ENCODE measurements at places on chromosomes 12 and 14.

GRCh38 chr14:39398382-39398781 is 33.9 kb downstream of the FBXO33 start:
- DNase-seq: no peak

DNA sequence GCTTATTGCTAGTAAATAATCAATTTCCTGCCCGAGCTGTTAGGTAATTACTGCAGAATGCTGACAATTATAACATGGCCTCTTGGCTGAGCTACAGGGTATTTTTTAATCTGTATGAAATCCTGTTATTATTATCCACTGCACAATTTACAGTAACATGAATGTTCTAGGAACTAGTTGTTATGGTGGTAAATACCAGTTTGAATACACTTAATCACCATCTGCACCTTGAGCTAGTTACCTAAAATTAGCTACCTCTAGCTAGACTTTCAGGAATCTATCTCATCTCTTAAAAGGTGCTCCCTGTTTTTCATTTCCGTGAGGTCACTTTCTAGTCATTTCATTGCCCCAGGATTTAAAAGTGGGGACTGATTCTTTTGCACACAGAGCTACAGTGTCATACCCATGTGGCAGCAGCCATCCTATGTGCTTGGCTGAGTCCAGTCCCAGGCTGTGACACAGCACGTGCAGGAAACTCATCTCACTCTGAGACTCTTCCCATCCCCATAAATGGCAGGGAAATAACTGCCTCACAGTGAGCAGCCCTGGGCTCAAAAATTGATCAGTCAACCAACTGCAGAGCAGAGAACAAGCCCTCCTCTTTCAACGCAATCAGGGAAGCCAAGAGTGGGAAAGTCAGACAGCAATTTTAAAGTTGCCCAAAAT is 37.6 kb downstream of the DCP1B start:
- DNase-seq: no peak

DNA sequence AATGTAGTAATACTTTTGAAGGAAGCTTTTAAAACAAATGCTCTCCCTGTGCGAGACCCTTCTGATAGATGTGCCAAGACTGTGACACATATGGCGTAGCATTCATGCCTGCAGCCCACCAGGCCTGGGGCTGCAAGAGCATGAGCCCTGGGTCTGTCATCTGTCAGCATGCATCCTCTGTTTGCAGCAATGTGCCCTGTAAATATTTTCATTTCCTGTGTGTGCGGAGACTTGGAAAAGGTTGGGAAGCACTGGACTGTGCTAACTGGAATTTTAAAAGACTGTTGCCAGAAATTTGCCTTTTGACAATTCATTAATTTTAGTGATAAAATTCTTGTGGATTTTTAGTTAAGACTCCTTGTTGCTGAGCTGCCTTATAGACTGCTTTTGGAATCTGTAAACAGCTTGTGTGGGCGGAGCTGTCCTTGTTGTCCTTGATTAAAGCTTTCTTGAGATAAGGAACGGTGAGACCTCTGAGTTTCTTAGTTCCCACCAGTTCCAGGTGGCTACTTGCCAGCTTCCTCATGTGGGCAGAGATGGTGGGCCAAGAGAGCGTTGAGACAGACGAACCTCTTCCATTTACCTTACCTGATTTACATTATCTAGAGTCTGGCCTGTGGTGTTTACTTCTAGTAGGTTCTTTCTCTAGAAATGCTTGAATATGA is 23.4 kb downstream of the MARK3 start:
- no peak for DNase-seq

GRCh38 chr14:34966413-34966812 is 16.4 kb upstream of the SRP54 start:
- DNase-seq: no peak

DNA sequence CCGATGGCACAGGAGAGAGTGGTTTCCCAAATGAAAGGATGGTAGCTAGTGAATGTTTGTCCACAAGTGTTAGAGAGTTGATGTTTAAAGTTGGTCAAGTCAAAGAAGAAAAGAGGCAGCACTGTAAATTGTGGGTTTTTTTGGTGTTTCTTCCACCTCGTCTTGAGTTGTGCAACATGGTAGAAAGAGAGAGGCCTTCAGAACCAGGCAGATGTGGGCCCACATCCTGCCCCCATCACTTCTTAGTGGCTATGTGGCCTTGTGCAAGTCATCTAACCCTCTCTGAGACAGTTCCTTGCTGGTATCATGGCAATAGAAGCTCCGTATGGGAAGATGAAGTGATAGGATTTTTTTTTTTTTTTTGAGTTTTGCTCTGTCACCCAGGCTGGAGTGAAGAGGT is 60.8 kb downstream of the NDUFA12 start:
- peak; percentile 30 for DNase-seq

DNA sequence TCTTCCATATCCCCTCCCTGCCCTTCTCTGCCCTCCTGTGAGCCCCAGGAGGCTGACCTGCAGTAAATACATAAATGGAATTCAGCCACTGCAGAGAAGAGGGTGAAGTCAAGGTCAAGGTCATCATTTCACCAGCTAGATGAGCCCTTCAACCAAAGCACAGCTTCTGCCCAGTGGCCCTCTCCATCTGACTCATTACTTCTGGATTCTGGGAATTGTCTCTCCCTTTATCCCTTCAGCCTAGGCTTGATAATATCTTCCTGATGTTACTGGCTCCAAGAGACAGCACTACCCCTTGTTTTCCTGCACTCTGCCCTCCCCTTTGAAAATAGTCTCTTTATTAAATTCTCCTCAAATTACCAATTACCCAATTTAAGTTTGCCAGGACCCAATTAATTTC is 64.5 kb downstream of the TTC9 start:
- no peak for DNase-seq

DNA sequence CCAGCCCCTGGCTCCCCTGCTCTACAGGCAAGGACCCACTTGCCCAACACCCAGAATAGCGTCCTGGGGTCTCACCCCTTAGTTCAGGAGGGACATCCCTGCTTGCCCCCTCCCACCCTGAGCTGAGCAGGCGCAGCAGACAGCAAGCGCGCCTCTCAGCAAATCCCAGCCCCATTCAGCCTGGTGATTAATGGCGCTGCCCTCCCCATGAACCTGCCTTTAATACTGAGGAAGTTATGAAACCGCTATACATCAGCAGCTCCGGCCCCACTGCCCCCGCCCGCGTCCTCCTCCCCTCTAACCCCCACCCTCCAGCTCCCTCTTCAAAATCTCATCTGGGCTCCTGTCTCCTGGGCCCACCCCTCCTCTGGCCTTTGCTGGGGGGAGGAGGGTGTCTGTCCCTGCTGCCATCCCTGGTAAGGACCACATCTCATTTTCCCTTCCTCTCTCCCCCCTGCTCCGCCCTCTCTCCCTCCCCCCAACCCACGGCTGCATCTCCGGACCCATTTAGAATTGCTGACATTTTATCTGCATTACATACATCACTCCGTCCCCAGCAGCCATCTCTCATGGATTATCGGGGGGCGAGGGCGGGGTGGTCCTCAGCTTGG is 7.1 kb upstream of the SMUG1 start:
- DNase-seq: no peak

DNA sequence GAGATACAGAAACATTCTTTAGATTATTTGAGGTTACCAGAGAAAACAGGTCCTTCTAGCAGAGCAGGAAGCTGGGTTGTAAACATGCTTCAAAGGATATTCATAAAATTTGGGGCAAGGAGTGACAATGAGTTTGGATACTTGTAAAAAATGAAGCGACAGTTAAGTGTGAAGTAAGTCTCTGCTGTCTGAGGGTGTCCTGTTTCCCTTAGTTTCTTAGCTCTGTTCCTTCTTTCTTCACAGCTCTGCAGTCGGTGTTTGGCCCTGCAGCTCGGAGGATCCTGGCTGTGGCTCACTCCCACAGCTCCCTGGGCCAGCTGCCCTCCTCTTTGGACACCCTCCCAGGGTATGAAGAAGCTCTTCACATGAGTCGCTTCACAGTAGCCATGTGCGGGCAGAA is 10.8 kb downstream of the TMEM52B start:
- no peak for DNase-seq

DNA sequence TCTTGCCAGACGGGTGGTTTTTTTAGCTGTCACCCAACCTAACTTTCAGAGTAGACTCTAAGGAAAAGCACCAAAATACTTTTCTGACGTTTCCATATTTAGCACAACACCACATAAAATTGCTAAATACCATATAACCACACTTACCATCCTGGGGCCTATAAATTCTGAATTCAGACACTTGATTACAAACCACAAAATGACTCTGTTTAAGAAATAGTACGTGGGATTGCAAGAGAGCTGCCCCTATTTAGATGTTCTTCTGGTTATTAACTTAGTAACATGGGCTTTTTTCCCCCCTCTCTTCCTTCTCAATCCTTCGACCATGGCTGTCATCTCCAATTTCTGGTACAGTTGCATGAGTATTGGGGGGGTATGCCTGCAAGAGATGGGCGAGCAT is 287.7 kb downstream of the BMP4 start:
- DNase-seq: no peak

DNA sequence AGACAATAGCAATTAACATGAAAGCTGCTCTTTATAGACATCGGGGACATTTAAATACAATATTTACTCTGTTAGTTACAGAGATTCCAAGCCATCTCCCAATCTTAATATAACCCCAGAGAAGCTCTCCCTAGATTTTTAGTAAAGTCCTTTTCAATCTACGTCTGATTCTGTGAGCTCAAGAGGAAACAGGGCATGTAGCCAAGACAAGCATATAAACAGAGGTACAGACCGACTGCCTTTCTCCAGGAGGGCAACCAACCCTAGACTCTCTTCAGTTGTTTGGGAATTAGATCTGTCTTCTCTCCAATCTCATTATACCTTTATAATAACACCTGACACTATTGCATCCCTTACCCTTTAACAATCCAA is 57.4 kb downstream of the TMTC1 start:
- DNase-seq: no peak

- DNase-seq: no peak
Observed at GRCh38 chr14:34199585-34199984, 248.7 kb upstream of the EGLN3 start.

- no peak for DNase-seq
Observed at GRCh38 chr14:20743556-20743955, 2.1 kb upstream of the EDDM3A start.

GRCh38 chr14:23550131-23550811 is 1.3 kb downstream of the ZFHX2 start:
- DNase-seq: no peak

DNA sequence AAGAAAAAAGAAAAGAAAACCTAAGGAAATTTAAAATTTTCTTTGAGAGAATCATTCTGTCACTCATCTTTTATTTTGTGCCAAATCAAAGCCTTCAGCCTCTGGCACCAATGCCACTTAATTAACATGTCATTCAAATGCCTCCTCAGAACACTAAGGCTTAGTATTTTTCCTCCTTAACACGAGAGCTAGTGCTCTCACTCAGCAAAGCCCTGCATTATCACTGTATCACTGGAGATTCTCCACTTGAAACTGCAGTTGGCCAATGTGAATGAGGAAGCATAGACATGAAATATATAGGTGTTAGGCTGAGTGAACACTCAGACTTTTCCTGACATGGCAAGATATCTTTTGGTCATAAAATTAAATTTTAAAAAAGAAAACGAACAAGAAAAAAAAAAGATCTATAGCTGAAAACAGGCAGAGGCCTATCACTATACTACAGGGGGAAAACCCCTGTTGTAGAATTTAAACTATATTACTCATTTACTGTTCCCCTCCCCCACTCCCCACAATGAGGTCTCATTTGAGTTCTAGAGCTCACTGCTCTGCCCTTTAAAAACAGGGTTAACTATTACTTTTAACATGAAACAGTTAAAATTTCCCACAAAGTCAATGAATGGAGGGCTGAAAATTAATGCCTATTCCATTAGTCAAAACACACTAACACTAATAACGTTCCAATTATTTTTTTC is 5.1 kb downstream of the MBIP start:
- DNase-seq: no peak

DNA sequence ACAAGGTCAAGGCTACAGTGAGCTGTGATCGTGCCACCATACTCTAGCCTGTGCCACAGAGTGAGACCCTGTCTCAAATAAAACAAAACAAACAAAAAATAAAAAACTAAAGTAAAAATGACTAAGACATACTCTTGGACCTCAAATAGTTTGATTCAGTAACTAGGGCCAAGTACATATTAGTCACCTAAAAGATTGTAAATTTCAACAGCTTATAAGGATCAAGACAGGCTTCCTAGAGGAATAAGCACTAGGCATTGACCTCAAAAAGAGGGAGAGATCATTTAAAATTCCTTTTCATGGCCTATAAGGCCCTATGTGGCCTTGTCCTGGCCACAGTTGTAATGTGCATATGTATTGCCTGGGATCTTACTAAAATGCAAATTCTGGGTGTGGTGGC is 46.0 kb upstream of the CHST11 start:
- DNase-seq: no peak

- no peak for DNase-seq
Observed at GRCh38 chr14:66606826-66607225, 98.9 kb downstream of the GPHN start.

DNA sequence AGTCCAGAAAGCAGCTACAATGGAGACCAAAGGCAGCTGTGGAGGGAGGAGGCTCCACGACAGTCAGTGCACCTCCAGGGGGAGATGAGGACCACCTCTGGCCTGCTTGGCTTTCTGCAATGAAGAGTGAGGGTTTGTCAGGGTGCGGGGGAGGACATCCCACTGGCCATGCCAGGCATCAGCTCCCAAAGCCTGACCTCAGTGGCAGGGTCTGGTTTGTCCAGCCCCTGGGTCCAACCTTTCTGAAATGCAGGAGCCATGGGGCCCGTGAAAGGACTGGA is 35.2 kb downstream of the SLC6A12 start:
- no peak for DNase-seq
